Stimulated activated CD8-positive, alpha-beta memory T cell treated with anti-CD3 and anti-CD28 coated beads, Interleukin-12 subunit alpha, Interleukin-12 subunit beta, amount 100 ng/mL, for 1 hour (primary cell): ENCODE measurements at places on chromosomes 16 and 17.
A peak's percentile ranks its signal among the peaks of the same experiment; 100 is the strongest.

GRCh38 chr17:81398176-81398831 is 3.0 kb downstream of the BAHCC1 start:
- no peak for DNase-seq

GRCh38 chr16:19223235-19224170 is 55.5 kb downstream of the SYT17 start:
- DNase-seq = no peak

DNA sequence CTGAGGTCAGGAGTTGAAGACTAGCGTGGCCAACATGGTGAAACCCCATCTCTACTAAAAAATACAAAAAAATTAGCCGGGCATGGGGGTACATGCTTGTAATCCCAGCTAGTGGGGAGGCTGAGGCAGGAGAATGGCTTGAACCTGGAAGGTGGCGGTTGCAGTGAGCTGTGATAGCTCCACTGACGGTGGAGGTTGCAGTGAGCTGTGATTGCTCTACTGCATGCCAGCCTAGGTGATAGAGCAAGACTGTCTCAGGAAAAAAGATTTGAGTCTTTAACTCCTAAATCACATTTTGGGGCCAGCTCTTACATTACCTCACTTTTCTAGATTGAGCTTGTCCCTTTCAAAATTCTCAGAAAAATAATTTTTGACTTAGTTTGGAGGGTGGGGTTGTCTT is 15.2 kb downstream of the VMP1 start:
- no peak for DNase-seq

- DNase-seq = no peak
Measured at GRCh38 chr17:42520540-42520951, 15.5 kb upstream of the NAGLU start.

DNA sequence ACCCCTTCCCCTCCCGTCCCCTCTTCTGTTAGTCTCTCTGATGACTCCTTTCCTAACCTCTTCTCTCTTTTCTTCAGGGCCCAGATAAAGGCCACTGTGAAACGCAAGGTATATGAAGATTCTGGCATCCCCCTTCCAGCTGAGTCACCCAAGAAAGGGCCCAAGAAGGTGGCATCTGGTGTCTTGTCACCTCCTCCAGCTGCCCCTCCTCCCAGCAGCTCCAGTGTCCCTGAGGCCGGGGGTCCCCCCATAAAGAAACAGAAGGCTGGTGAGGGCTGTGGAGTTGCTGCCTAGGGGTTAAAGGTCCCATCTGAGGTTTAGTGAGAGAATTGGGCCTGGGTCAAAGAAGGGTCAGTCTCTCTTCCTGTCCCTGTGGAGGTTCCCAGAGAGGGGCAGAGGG is 4.0 kb downstream of the RNASEK start:
- no peak for DNase-seq

GRCh38 chr17:49582789-49583188 is 7.1 kb downstream of the NXPH3 start:
- no peak for DNase-seq

DNA sequence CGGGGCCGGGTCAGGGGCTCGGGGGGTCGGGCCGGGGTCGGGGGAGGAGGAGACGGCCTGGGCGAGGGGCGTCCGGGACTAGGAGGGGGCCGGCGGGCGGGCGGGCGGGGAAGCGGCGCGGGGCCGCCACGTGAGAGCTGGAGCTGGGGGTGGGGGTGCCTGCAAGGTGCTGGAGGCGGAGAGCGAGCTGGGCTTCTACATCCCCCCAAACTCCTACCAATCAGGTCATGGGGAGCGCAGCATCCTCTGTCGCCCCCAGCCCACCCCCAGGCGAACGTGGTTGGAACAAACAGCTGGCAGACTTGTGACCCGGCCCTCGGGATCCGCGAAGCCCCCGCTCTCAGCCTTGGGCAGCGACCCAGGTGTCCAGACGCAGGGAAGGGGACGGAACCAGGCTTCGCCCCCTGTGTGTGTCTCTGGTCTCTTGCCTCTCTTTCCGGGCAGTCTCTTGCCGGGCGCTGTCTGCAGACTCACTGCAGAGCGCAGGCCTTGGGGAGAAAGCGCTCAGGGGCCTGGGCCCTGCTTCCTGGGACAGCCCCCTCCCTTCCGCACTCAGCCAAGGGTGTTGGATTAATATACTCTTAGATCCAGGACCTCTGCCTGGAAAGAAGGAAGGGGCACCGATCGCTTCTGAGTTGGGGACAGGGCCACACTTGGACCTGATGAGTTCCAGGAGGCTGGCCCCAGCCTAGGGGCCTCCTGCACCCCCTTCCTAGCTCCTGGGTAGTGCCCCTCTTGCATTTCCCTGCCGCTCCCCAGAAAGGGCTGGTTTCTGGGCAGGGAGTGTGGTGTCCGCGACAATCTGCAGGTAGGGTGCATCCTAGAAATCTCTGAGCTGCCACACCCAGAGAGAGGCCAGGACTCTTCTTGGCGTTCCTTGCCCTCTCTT is 722 bp downstream of the RASL10B start:
- no peak for DNase-seq

DNA sequence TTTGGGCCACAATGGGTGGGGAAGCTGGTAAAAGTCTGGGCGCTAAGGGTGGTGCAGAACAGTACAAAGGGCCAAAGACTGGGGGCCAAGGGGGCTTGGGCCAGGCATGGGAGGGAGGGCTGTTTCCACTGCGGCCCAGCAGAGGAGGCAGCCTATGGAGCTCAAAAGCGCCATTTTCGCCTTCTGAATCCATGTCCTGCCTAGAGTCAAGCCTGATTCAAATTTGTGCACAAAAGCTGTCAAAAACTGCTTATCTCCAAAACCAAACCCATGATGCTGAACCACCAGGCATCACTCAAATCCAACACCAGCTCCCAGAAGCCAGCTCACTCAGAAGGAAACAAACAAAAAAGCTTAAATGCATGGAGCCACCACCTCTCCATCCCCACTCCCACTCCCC is 16.0 kb downstream of the COG7 start:
- no peak for DNase-seq

- DNase-seq = no peak
Measured at GRCh38 chr16:5472552-5472951, 375.0 kb upstream of the EEF2KMT start.

GRCh38 chr17:74444406-74444805 is 12.5 kb downstream of the GPRC5C start:
- no peak for DNase-seq

- no peak for DNase-seq
Measured at GRCh38 chr17:44307387-44308186, 814 bp upstream of the RUNDC3A start.

GRCh38 chr17:59425085-59425931 is 93.9 kb downstream of the YPEL2 start:
- DNase-seq = no peak

GRCh38 chr17:50807009-50807408 is 28.4 kb upstream of the WFIKKN2 start:
- DNase-seq = no peak

- DNase-seq = no peak
Measured at GRCh38 chr17:34174496-34174895, 80.6 kb upstream of the CCL2 start.

GRCh38 chr16:4319454-4320421 is 3.9 kb downstream of the GLIS2 start:
- peak; percentile 27 for DNase-seq

- DNase-seq = no peak
Measured at GRCh38 chr17:80696456-80696855, 151.8 kb downstream of the RPTOR start.

DNA sequence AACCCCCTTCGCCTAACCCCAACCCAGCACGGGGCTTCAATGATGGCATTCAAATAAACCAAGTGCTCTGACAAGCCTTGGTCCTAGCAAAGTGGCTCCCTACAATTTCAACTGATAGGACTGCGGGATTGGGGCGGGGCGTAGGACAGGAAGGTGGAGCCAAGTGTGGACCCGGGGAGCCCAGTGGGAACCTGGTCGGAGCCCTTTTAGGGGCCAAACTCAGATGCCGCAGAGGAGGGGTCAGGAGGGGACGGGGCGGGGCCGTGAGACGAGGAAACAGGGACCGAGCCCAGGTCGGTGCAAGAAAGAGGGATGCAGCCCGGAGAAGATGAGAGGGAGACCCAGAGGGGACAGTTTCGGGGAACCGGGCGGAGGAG is 13.2 kb upstream of the CDIPT start:
- DNase-seq = no peak

DNA sequence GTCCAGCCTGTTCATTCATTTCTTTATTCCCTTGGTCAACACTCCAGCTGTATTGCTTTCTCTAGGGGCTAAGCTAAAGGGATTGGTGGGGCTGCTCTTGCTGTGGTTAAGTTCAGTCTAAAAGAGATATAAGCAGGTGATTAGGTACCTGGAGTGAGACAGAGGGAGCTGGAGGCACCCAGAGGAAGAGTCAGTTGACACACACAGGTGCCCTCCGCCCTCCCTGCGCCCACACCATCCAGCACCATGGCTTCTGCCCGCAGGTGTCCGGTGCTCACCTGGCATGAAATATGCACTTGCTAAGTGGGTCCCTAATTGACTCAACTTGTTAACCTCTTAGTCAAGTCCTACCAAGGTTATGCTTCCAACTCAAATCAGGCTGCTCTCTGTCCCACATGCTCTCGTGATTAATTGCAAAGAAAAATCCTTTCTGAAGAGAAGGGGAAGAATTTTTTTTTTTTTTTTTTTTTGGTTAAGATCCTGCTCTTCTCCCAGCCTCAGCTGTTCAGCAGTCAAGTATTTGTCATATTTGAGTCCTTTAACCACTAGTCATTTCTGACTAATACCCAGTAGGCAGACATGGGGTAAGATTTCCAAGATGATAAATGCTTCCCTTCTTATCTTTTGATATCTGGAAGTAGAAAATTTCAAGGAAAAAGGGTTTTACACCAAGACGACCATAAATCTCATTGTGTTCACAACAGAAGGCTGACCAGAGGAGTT is 199.8 kb upstream of the WSCD1 start:
- no peak for DNase-seq

DNA sequence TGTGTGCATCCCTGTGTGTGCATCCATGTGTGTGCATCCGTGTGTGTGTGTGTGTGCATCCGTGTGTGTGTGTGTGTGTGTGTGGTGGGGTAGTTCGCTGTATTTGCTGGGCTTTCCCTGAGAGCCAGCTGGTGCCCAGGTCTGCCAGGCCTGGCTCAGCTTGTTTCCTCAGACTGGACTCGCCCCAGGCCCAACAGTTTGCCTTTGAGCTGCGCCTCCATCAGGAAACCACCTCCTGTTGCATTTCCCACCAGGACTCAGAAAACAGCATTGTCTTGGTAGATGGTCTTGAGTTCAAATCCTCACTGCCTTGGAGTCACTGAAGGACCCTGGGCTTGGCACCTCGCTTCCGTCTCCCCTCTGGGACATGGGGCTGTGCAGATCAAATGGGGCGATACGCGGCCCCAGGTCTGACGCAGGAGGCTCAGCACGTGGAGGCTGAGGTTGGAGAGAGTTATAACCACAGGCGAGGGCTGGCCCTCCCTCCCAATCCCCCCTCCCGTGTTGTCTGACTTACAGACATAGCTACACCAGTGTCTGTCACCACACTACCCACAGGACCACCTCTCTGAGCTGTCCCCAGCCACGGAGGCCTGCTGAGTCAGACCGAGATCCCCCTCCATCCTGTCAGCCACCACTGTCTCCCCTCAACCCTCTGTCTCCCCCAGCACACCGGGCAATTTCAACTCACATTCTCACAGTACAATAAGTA is 4.7 kb downstream of the ITGAE start:
- DNase-seq = peak; percentile 69

- peak; percentile 71 for DNase-seq
Measured at GRCh38 chr17:38735161-38735997, 5.2 kb downstream of the CISD3 start.

DNA sequence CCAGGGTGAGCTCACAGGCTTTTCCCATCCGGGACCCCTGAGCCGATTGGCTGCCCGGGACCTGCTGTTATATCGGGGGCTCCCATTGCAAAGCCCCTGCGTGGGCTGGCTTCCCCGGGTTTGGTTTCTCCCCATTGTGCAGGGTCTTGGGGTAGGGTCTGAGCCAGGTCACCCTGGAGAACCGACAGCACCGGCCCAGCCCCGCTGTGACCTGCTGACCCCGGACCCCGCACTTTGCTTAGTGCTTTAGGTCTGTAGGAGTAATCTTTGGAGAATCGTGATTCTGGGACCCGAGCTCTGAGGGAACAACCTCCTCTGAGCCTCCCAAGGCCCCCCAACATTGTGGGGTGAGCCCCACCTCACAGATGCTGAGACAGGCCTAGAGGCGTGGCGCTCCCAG is 62.9 kb downstream of the JPH3 start:
- no peak for DNase-seq

- no peak for DNase-seq
Measured at GRCh38 chr16:81450783-81451491, 6.3 kb downstream of the CMIP start.

DNA sequence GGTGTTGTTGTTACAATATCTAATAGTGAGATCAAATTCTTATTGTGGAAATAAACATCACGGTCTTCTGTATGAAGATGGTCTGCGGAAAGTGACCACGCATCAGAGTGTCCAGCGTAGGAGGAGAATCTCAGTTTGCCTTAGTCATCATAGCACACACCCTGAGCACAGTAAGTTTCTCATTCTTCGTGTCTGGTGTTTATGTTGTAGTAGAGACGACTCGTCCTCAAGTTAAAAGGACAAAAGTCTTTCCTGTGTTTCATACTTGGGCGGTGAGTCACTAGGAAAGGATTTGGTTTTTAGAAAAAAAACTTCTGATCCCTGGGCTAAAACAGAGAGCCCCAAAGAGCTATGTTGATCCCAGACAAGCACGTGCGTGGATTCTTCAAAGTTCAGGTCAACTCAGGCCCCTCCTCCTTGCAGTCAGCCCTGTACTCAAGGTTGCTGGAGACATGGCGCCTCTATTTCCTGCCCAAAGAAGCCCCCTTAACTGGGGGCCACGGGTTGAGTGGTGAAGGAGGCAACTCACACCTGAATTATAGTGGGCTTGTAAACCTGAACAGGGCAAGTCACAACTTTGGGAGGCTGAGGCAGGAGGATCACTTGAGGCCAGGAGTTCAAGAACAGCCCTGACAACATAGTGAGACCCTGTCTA is 170.4 kb downstream of the ZFHX3 start:
- DNase-seq = no peak

DNA sequence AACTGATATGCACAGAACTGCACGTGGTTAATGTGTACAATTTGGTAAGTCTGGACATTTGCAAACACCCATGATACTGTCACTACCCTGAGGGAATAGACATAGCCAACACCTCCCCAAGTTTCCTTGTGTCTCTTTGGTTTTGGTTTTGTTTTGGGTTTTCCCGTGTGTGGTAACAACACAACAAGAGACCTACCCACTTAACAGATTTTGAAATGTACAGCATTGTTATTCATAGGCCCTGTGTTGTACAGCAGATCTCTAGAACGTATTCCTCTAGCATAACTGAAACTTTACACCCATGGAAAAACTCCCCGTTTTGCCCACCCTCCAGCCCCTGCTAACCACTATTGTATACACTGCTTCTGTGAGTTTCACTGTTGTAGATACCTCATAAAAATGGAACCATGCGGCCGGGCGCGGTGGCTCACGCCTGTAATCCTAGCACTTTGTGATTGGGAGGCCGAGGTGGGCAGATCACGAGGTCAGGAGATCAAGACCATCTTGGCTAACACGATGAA is 76.3 kb upstream of the TBC1D3K start:
- no peak for DNase-seq

- no peak for DNase-seq
Measured at GRCh38 chr17:74748279-74748528, 224 bp upstream of the NHERF1 start.

GRCh38 chr17:79950306-79950705 is 85.4 kb downstream of the TBC1D16 start:
- DNase-seq = no peak

GRCh38 chr17:17506893-17507464 is 10.8 kb upstream of the RASD1 start:
- DNase-seq = no peak
